Stimulated activated CD8-positive, alpha-beta memory T cell treated with anti-CD3 and anti-CD28 coated beads, Interleukin-2, amount 100 ng/mL, for 48 hours (primary cell): ENCODE measurements at places on chromosomes 4 and X.

DNA sequence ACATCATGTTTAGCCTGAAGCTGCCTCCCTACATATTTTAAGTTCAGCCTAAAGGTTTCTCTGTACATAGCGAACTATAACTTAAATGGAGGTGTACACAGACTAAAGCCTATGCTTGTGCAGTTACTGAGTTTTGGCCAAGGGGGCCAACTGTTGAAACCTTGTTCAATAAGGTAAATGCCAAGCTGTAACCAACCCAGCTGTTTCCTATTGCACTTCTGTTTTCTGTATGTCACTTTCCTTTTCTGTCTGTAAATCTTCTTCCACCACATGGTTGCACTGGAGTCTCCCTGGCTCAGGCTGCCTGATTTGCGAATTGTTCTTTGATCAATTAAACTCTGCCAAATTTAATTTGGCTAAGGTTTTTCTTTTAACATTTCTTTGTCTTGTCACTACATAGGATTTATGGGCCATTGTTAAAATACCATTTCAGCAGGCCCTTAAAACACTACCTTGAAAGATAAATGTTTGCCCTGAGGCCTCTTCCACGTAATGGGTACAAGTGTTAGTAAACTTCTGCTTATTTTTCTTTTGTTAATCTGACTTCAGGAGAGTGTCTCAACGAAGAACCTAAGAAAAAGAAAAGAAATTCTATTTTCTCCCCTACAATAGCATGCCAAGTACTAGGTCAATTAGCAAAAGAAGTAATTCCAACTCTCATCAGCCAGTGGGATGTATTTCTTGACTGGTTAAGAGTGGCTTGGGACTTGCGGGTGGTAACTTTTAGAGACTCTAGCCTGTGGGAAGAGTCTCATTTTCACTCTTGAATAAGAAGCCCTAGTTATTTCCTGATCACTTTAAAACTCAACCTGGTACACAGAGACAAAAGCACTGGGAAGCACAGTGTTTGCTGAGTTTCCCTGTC lies 45.7 kb upstream of the PRSS12 start:
- DNase-seq = no peak

DNA sequence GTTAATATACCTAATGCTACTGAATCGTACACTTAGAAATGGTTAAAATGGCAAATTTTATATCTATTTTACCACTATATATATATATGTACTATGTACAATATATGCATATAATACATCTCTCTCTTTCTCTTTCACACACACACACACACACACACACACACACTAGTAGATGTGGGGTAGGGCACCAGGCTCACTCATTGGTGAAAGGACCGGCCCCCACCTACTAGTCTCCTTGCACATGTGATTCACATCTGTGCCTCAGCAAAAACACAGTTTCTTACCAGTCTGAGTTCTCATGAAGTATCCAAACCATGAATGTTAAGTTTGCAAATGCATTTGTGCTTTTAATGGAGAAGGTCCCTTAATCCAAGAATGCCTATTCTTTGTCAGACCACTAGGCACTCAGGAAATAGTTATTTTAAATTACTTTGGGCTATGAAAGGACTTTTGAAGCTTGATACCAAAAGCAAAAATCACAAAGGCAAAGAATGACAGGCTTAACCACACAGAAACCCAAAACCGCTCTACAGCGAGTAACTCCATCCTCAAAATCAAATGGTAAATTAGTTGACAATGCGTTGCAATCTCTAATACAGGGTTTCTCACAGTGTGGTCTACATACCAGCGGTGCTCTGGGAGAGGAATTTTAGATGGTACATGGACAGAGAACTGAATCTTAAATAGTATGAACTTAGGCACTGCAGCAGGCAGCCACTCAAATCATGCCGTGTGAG lies 5.8 kb downstream of the TSC22D3 start:
- DNase-seq = no peak

DNA sequence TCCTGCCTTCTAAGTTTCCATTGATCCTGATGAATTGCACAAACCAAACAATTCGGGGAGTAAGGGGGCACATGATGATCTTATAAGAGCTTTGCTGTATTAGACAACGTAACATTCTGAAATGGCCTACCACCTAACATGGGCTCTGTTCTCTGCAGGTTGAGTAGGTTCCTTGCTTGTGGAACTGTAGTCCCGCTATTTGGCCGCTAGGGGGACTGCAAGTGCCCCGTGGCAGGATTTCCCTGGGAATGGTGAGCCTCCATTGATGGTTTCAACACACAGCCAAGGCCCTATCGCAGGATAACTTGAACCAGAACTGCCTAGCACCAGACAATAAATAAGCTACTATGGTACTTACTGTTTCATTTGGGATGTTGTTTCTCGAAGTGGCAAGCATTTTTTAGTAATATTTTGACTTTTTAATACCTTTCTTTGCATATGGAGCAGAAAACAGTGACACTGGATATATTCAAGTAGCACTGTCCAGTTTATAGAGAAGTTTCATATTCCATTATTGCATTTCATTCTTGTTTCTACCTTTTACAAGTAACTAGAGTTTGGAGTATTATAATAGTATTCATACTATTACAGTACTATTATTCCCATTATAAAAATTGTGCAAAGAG lies 11.9 kb downstream of the AR start:
- no peak for DNase-seq

GRCh38 chr4:89259301-89260028 lies 48.1 kb downstream of the GPRIN3 start:
- DNase-seq = no peak

- no peak for DNase-seq
Measured at GRCh38 chr4:173301518-173302201, 32.5 kb downstream of the HMGB2 start.

DNA sequence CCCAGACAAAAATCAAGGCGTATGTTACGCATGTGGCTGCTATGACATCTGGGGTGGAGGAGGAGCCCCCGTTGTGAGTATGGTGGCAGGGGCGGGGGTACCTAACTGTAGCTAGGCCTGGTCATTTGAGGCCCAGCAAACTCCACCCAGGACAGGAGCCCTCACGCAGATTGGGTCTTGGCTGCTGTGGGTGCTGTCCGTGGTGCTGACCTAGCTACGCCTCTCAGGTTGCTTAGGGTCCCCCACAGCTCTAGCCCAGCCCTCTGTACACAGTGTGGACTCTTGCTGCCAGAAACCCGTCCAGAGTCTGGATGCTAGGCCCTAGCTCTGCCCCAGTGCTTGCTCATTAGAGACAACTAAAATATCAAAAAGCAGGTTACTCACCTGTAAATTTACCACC lies 146.7 kb upstream of the PSAPL1 start:
- DNase-seq = no peak

DNA sequence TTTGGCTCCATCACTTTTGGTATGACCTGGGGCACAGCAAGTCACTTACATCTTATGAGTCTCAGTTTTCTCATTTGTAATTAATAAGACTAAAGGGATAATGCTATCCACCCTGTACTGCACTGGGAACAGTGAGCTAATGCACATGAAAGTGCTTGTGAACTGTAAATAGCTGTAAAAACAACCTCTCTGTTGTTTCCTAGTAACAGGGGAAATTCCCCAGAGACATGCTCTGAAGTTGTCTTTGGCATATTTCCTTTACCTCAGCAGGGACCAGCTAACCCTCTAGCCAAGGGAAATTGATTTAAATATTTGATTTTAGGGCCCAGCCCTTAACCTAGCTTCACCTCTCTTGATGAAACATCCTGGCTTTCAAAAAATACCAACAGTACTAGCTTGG lies 6.1 kb upstream of the CYSLTR1 start:
- DNase-seq = no peak

DNA sequence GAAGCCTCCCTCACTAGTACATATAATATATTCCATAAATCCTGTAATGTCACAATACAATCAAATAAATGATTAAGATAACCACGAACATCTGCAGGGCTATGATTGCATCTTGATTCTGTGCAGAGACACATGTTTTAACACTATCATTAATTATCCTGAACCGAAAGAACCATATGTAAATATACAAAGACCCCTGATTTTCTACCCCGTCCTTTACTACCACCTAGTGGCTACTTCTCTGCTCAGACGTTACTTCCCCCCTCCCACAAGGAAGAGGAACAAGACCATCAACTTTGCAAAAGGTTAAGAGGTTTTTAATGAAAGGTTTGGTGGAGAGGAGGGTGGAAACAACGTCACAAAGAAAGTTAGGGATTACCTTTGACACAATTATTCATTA lies 134.0 kb downstream of the COL4A6 start:
- DNase-seq = no peak

DNA sequence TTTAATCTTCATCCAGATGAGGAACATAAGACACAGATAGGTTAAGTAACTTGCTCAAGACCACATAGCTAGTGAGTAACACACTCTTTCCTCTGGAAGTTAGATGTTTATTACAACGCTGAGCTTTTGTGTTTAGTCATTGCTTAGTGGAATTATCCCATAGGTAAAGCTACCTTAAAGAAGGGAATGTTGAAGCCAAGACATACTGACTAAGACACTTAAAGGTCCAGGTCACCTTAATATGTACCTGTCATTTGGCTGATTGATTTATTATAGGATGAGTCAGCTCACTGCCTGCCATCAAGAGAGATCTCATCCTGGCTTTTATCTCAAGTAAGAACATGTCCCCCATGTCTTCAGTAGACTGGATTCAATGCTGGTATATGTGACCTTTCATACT lies 53.4 kb downstream of the KDR start:
- no peak for DNase-seq

DNA sequence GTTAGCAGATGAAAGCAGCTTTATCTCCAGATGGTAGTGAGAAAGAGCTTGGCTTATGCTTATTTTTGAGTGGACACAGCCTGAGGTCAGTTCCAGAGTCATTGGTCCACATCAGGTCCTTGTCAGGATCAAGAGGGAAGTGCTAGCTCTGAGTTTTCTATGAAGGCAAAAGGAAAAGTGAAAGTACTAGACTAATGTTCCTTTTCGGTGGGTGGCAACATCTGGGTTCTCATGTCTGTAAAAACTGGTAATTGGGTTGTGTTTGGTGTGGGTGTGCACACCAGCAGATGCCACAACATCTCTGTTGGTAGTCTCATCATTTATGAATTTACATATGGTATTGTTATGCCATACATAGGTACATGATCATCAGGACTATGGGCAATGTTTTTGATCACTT lies 210.5 kb downstream of the PWWP3B start:
- no peak for DNase-seq

- DNase-seq = no peak
Measured at GRCh38 chr4:104210420-104210819, 284.3 kb downstream of the CXXC4 start.

DNA sequence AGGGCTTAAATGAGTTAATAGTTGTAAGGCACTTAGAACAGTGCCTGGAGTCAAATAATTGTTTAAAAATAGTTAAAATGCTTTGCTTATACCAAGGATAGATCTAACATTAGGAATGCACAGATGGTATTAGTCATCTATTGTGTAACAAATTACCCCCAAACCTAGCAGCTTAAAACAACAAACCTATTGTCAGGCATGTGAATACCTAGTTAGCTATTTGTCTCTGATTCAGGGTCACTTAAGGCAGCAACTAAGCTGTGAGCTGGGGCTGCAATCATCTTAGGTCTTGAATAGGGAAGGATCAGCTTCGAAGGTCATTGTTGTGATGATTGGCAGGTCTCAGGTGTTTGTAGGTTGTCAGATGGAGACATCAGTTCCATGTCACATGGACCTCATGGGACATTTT lies 42.4 kb upstream of the AGA start:
- no peak for DNase-seq

GRCh38 chrX:66021401-66021764 lies 18.5 kb downstream of the VSIG4 start:
- no peak for DNase-seq

DNA sequence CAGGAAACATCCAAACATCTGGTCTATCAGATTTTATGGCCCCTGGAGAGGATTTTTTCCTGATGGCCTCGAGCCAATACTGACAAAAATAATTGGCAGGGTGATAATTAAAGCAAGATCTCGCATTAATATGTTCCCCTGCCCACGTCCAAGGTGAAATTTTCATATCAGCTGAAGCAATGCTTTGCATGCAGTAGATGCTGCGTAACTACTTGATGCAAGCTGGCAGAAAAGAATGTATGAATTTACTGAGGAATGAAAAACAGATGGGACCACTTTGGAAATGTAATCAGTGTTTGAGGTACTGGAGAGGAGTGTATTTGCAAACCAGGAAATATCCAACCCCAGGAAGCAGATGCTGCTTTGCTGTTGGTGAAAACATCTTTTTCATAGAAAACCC lies 36.8 kb upstream of the REST start:
- no peak for DNase-seq

GRCh38 chr4:146029939-146030710 lies 91.5 kb upstream of the ZNF827 start:
- DNase-seq = no peak

- no peak for DNase-seq
Measured at GRCh38 chrX:13699183-13699826, 10.4 kb downstream of the RAB9A start.

- no peak for DNase-seq
Measured at GRCh38 chr4:151788021-151788420, 27.2 kb upstream of the GATB start.

DNA sequence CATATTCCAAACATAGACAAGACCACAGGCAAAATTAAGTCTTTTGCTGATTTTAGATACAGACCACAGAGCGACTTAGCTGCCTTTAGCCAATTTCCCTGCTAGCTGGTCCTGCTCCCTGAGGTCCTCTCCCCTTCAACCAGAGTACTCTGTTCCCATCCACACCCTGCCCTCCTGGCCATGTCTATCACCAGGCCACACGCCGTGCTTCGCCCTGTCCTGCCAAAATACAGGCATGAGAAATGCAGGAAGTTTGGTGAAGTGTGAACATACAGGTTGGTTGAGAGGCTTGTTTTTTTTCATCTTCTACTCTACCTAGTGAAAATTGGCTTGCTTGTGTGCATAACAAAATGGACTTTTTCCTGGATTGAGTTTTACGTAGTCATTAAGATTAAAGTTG lies 226.2 kb upstream of the TENM3 start:
- DNase-seq = no peak

DNA sequence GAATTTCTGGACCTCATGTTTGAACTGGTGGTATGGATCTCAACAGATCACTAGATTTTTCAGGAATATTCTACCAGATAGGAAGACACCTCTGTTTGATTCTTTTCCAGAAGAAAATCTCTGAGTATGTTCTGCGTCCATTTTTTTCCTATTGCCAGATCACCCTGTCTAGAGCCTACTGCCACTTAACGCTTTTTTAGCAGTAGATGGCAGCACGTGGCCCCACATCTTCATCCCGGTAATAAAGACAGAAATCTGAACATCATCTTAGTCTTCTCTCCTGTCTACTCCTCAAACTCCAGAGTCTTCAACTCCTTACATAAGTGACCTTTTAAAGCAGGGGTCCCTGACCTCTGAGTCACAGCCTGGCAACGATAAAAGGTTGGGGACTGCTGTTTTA lies 184.7 kb downstream of the TMA16 start:
- no peak for DNase-seq

DNA sequence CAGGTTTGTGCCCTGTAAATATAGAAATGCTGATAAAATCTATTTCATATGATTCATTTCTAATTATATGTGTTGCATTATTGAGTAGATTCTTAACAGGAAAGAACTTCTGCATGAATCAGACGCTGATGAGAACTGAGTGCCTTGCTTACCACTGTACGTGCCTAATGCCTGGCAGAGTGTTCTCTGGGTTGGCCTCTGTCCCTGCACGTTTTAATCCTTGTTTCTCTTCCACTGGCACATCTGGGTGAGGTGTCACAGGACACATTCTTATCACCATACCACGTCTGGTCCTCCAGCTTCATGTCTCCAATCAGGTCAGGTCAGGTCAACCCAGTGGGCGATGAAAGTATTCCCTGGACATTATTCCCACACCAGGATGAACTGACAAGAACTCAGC lies 53.6 kb downstream of the KLF3 start:
- DNase-seq = no peak

- DNase-seq = no peak
Measured at GRCh38 chrX:11445540-11445939, 152.3 kb downstream of the AMELX start.
